Cardiac septum (tissue), 1 donor: ENCODE measurements at places on chromosomes 3 and 15.

- DNase-seq: peak; percentile 65
Observed at GRCh38 chr3:46854555-46854991, 8.7 kb downstream of the MYL3 start.

DNA sequence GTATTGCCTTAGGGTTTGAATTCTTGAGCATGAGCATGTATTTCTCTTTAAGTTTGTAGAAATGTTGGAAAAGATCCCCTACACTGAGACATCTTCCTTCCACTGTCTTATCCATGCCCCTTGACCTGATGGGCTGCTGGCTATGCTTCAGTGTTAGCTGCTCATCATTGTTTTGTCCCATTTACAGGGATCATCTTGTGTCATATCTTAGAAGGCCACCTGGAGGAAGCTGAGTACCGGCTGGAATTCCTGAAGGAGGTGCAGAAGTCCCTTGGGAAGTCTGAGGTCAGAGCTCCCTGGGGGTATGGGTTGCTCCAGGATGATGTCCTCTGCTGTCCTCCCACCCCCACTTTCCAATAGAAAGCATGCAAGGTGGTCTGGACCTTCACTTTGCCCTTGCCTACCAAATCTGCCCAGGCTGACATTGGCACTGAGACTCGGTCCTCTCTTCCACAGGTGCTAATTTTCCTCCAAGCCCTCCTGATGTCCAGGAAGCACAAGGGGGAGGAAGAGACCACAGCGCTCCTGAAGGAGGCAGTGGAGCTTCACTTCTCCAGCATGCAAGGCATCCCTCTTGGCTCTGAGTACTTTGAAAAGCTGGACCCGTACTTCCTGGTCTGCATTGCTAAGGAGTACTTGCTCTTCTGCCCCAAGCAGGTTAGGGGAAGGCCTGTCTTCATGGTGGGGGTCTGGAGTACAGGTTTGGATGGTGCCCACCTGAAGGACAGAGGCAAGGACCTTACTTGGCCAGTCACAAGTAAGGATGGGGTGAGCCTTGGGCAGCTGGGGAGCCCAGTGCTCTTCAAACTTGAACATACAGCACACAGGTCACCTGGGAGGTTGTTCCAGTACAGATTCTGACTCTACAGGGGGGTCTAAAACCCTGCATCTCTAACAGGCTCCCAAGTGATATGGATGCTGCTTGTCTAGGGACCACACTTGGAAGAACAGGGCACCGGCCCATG is 17.7 kb downstream of the TTC21A start:
- peak; percentile 70 for DNase-seq

DNA sequence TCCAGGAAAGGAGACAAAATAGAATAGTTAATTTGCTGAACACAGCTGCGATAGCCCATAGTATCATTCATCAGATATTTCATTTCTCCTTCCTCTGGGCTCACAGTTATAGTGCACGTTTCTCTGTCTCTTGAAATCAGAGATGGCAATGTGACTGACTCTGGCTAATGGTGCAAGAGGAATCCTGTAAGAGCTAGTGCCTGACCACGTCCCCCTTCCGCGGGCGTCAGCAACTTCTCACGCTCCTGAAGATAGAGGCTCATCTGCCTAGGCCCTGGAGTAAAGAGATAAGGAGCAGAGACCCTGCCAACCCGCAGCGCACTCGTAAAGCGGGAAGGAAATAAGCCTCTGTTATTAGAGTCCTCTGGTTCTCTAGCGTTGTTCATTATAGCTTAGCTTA is 391.8 kb downstream of the VPS13C start:
- no peak for DNase-seq

DNA sequence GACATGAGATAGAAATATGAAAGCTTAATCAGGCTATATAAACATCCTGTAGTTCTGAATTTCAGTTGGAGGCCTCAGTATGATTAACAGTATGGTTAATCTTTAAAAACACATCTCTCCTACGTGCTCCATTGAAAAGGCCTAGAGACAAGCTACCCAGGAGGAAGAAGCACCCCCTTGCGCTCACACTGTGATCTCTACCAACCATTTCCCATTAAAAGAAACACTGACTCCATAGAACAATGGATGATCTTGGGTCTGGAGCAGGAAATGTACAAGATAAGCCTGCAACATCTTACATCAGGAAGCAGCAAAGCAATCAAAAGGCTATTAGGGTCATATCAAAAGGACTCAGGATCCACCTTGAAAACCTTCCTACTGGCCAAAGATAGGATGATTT is 3.4 kb upstream of the EOGT start:
- DNase-seq: no peak

DNA sequence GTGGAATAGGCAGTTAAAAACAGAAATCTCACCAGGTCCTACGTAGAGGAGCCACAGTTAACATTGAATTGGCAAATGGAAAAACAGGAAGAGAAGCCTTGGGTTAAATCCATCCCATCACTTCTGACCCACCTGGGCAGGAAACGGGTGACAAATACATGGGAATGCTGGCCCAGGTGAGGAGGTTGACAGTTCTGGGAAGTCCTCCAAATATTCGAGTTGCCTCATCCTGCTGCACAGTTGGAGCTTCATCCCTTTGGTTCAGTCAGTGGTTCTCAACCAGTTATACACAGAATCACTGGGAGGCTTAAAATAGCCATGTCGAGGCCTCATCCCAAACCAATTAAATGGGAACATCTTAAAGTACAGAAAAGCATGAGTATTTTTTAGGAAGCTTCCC is 5.3 kb downstream of the MYZAP start:
- DNase-seq: no peak

DNA sequence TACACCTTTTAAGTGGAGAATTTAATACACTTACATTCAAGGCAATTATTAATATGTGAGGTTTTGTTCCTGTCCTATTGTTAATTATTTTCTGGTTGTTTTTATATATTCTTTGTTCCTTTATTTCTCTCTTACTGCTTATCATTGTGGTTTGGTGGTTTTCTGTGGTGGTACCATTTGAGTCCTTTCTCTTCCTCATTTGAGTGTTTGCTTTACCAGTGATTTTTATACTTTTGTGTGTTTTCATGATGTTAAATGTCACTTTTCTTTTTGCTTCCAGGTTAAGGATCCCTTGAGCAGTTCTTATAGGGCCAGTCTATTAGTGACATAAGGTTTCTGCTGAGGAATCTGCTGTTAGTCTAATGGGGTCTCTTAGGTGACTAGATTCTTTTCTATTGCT is 116.5 kb downstream of the LRRK1 start:
- DNase-seq: no peak

- DNase-seq: no peak
Observed at GRCh38 chr3:195897853-195898415, 10.4 kb downstream of the TNK2 start.

DNA sequence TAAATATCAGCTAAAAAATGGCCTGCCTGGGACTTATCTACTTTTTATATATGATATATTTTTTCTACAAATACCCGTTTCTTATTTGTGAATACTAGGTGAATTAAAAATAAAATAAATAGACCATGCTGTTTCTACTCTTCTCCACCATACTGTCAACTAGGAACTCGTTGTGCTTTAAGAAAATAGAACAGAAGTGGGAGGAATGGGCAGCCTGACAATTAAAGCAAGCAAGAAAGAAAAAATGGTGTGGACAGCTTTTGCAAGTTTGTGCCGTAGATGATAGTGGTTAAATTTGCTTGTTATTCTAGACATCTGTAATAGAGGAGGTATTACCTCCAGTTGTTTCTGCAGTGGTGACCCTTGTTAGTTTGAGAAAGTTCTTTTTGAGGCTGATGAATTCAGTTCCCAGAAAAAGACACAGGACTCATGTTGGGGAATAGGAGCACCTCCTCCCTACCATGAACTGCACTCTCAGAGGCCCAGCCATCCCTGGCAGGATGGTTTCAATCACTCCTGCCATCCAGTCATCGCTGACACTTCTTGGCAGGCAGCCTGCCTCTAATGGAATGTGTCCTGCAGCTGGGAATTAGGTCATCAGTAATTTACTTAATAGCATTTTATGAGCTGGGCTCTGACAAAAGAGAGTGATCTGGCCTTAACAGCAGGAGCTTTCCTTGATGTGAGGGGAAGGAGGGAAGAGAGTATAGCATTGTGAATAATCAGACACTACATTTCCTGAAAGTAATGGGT is 105.0 kb upstream of the GAP43 start:
- DNase-seq: peak; percentile 84

GRCh38 chr3:179872842-179873241 is 163.9 kb downstream of the PEX5L start:
- DNase-seq: no peak

GRCh38 chr3:164478323-164478722 is 600.0 kb downstream of the SI start:
- no peak for DNase-seq

DNA sequence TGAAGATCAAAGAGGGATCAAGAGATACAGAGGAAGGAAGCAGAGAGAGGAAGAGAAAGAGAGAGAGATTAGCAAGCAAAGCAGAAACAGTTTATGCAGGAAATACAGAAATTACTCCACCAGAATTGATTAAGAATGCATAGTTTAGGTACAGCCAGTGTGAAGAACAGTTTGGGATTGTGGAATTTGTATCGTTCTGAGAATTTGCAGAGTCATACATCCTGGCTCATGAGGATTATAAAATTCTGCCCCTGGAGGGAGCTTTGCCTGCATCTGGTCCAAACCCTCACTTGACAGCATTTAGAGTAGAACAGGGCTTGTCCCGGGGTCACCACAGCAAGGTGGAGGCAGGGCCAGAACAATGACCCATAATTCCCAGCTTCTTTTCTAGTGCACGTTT is 44.1 kb downstream of the MASP1 start:
- no peak for DNase-seq

- DNase-seq: no peak
Observed at GRCh38 chr3:143991713-143992112, 20.1 kb downstream of the DIPK2A start.

GRCh38 chr3:59081071-59081470 is 31.2 kb upstream of the CFAP20DC start:
- no peak for DNase-seq

DNA sequence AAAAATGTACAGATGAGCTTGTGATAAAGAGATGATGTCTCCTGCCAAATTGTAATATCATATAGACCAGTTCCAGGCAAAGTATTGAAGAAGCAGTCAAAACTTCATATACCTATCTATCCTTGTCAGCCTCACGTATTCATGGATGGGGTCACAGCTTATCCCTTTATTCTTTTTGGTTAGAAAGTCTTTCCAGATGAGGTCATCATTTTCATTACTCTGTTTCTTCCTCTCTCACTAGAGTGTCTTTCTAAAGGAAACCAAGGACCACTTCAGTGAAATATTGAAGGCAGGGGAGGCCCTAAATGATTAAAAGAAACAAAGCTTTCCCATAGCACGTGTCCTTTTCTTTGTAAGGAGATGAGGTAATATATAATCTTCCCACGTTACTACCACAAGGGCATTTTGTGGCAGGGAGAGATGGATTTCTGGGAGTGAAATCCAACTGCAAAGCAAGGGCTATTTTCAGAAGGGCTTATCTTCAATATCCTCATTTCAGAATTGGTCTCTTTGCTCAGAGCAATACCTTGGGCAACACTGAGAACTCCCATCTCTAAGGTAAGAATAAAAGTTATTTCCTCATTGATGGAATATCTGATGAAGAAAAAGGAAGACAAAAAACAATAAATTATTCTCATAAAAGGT is 260.2 kb downstream of the TIGIT start:
- DNase-seq: no peak

DNA sequence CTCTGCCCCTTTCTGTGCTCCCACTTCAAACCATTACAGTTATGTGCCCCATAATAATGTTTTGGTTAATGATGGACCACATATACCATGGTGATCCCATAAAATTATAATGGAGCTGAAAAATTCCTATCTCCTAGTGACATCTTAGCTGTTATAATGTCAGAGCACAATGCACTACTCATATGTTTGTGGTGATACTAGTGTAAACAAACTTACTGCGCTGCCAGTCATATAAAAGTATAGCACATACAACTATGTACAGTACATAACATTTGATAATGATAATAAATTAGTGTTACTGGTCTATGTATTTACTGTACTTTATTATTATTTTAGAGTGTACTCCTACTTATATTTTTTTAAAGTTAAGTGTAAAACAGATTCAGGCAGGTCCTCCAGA is 45.6 kb upstream of the TCAIM start:
- no peak for DNase-seq

DNA sequence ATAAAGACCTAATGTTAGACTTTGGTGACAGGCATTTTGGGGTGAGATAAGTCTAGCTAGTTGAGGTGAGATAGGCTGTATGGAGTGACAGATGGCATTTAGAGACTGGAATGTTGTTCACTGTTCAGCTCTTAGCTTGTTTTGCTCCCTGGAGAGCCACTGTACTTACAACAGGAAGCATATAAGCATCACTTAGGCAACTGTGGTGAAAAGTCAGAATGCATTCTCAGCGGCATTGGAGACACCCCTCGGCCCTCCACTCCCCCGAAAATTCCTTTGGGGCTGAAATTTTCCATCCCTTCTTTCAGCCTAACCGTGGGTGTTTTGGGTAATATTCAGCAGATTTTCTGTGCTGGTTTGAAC is 73.4 kb downstream of the SLCO3A1 start:
- DNase-seq: no peak

DNA sequence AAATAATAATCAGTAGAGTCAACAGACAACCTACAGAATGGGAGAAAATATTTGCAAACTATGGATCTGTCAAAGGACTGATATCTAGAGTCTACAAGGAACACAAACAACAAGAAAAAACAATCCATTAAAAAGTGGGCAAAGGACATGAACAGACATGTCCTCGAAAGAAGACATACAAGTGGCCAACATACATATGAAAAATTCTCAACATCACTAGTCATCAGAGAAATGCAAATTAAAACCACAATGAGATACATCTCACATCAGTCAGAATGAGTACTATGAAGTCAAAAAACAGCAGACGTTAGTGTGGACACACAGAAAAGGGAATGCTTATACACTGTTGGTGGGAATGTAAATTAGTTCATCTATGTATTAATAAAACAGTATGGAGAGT is 33.7 kb downstream of the SLC2A2 start:
- no peak for DNase-seq

DNA sequence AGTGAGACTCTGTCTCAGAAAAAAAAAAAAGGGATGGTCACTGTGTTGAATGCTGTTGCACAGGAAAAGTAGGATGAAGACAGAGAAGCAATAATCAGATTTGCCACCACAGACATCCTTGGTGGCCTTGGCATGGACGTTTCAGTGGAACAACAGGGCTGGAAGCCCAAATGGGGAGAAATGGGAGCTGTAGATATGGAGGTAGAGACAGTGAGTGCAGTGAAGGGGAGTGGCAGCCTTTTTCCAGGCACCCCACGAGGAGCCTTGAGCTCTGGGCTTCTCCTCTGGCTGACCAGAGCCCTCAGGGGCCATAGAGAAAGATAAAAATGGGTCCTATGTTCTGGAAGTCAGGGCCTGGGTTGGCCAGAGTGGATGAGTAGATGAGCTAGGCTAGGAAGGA is 12.3 kb upstream of the DOCK3 start:
- DNase-seq: no peak
